ENCODE measurements at places on chromosomes 13 and 19.
A peak's percentile ranks its signal among the peaks of the same experiment; 100 is the strongest.

GRCh38 chr13:25179832-25180774 lies 8.0 kb upstream of the AMER2 start:
- DNase-seq: no peak

GRCh38 chr19:50768277-50768676 lies 2.0 kb upstream of the GPR32 start:
- DNase-seq: no peak

GRCh38 chr19:33022472-33023116 lies 42.1 kb downstream of the RHPN2 start:
- no peak for DNase-seq

GRCh38 chr19:54029930-54030490 lies 33.7 kb downstream of the VSTM1 start:
- DNase-seq: peak; percentile 68

GRCh38 chr19:39111593-39112199 lies 13.9 kb upstream of the PAK4 start:
- DNase-seq: no peak

GRCh38 chr19:38617764-38618589 lies at the start of gene MAP4K1:
MAP4K1 (minus strand) TSS chr19:38617953; CDS start chr19:38617895, 58 bp downstream.
- no peak for DNase-seq

DNA sequence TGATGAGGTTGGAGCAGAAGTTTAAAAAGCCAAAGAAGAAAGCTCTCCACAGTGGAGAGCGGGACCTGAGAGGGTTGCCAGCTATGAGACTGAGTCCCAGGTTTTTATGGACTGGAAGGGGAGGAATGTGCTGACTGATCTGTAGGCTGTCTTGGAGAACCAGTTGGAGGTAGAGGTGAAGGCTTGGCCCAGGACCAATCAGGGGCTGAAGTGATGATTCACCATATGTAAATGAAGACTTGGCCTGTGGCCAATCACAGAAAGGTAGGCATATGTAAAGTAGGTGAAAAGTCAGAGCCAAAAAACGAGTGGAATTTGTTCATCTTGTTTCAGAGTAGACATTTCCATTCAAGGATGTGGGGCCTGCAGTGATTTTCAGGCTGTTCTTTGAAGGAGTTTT lies 17.5 kb upstream of the KBTBD6 start:
- no peak for DNase-seq

DNA sequence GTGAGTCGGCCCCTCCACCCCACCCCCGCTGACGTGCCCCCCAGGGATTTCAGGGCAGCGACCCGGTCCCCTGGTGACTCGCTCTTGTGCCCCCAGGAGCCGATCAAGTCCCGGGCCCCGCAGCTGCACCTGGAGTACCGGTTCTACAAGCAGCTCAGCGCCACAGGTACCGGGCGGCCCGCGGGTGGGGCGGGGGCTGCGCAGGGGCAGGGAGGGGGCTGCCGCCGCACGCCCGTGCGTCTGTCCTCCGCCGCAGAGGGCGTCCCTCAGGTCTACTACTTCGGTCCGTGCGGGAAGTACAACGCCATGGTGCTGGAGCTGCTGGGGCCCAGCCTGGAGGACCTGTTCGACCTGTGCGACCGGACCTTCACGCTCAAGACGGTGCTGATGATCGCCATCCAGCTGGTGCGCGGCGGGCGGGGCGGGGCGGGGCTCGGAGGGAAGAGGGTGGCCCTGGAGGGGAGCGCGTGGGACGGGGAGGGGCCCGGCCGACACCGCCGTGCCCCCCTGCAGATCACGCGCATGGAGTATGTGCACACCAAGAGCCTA lies 37.1 kb downstream of the BTBD2 start:
- DNase-seq: no peak

- DNase-seq: no peak
Measured at GRCh38 chr19:5360003-5360780, 19.6 kb upstream of the PTPRS start.

- no peak for DNase-seq
Measured at GRCh38 chr19:13848798-13849676, 27.9 kb upstream of the NANOS3 start.

GRCh38 chr19:12859546-12859945 lies 21.2 kb downstream of the MAST1 start:
- DNase-seq: no peak

DNA sequence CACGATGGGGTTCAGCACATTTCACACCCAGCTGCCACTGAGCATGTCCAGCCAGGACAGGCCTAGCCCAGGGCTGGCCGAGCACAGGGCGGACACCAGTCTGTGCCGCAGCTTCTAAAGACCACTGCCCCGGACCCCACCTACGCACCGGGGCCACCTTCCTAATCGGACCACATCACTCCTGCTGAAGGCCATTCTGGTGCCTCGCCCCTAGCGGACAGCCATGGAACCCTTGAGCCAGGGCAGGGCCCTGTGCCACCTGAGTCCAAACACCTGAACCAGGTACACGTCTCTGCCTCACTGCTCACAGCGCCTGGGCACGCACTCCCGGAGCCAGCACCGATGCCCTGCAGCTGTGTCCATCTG lies 8.4 kb upstream of the C13orf46 start:
- DNase-seq: no peak

GRCh38 chr13:44293908-44294735 lies 79.5 kb upstream of the SERP2 start:
- DNase-seq: no peak

DNA sequence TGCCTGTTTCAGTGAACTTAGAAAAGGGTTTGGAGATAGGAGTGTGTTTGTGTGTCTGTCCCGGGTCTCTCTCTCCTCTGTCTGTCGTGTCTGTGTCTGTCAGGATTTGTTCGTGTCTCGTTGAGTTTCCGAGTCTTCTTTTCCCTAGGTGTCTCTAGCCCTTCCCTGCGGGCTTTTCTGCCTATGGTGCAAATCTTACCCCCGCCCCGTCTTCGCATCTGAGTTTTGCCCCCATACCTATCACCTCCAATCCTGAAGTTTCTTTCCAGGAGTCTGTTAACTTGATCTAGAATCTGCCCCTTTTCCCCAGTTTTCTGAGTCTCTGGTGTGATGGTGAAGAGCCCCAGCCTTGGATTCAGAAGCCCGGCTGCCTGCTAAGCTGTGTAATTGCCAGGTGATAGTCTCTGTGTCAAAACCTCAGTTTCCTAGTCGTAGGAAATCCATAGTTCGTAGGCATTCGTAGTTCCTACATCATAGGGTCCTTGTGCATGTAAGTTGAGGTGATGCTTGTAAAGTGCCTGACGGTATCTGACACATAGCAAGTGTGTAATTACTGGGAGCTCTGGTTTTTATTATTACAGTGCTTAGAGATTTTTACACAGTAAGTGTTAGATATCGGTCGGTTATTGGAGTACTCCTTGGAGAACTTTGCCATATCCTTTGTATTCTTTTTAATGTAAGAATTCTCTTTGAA lies 782 bp downstream of the EPN1 start:
- no peak for DNase-seq

GRCh38 chr13:74444864-74445479 lies 310.8 kb upstream of the KLF12 start:
- no peak for DNase-seq

GRCh38 chr13:112168761-112169160 lies 101.8 kb downstream of the SOX1 start:
- DNase-seq: no peak

GRCh38 chr19:31715249-31715945 lies 366.2 kb upstream of the TSHZ3 start:
- DNase-seq: no peak

DNA sequence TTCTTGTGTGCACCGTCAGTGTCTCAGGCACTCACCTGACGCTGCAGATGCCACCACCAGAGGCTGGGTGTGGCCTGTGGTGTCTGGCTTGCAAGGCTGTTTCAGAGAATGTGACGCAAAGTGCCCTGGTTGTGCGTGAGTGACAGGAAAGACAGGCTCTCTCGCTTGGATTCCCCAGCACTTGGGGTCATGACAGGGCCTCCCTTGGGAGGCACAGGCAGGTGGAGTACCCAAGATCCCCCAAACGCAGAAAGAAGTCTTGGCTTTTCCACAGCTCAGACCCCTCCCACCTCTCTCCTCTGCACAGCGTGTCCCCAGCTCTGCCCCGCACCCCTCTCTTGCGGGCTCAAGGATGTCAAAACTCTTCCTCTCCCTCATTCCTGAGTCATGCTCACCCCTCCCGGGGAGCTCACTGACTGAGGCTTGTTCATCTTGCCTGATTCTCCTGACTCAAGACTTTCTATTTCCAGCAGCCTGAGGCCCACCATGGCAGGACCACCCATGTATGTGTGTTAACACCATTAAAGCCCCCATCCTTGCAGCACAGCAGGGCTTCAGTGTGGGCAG lies 21.0 kb downstream of the DHX34 start:
- no peak for DNase-seq

DNA sequence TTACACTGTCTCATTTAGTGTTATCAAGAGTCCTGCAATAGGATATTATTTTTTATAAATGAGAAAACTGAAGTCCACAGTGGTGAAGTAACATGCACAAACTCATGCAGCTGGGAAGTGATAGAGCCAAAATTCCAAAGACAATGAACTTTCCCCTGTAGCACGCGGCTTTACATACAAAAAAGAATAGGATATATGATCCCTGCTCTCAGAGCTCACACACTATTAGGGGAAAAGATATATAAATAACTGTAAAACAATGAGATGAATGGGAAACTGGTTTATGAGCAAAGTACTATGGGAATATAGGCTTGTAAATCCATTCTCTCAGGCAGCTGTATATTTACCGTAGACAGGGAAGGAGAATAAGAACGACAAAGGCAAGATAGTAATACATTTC lies 39.7 kb downstream of the THSD1 start:
- DNase-seq: no peak

DNA sequence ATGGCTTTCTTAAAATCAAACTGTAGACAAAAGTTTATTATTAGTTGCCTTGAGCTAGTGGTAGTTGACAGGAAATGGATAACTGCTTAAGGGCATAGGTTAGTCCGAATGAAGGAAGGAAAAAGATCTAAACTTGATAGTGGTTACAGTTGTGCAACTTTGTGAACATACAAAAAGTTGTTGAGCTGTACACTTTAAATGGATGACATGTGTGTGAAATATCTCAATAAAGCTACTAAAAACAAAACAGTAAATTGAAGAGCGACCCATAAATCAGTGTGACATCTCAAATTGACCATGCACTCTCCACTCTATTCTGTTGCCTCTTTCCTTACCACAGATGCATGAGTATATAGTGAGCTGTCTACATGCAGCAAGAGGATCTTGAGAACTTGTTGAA lies 1757.8 kb downstream of the PCDH9 start:
- DNase-seq: peak; percentile 38

DNA sequence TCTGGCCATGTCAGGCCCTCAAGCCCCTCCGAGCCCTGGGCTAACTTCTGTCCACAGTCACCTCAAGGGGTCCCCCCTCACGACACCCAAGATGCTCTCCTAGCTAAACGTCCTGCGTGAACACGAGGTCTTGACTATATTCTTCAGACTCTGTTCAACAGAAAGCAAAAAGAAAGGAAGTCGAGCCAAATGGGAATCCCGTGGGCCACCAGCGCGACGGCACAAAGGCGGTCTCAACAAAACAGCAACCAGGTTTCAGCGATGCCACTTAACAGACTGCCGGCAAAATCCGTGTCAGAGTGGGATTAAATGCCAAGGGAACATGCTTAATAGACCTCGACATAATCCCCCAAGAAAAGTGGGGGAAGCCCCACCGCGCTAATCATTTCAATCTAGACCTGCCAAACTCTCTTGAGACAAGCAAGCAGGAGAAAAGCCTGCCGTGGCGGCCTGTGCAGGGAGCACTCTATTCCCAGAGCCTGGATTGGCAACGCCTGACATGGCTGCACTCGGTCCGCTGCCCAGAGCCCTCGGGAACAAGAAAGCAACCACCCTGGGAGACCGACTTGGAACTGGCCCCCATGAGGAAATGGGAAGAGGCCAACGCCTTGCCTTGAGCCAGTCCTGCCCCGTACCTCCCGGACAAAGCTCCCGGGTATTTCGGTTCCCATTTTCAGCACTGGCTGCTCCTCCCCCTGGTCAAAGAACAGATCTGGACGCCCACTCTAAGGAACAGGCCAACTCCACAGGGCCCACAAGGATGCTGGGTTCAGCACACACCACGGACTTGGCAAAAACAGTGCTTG lies 16.0 kb downstream of the ZC3H4 start:
- no peak for DNase-seq

DNA sequence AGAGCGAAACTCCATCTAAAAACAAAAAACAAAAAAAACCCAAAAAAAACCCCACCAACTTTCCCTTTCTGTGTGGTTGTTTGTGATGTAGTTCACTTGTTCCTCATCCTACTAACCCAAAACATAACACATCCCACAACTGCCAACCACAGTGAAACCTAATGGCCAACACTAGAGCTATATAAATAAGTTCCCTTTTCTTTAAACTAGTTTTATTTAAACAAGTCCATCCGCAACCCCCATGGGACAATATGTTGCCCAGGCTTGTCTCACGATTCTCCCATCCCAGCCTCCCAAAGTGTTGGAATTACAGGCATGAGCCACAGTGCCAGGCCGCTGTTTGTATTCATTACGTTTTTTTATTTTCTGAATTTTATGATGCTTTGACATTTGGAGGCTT lies 71.2 kb upstream of the ADGRE5 start:
- DNase-seq: no peak

- DNase-seq: no peak
Measured at GRCh38 chr13:81133066-81133465, 792.1 kb upstream of the SPRY2 start.

DNA sequence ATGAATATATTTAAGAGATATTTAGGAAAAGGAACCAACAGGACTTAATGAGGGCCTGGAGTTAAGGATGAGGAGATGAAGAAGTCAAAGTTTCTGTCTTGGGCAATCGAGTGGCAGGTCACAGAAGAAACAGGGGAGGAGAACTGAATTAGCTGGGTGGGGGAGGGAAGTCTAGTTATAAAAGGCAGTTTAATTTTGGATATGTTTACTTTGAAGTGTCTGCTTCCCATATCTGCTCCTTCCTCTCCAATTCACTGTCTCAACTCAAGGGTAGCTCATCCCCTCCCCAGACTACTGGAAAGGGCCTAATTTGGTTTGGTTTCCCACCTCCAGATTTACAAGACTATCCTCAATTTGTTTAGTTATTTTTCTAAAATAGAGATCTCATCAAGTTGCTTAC lies 195.9 kb downstream of the VWA8 start:
- DNase-seq: no peak

DNA sequence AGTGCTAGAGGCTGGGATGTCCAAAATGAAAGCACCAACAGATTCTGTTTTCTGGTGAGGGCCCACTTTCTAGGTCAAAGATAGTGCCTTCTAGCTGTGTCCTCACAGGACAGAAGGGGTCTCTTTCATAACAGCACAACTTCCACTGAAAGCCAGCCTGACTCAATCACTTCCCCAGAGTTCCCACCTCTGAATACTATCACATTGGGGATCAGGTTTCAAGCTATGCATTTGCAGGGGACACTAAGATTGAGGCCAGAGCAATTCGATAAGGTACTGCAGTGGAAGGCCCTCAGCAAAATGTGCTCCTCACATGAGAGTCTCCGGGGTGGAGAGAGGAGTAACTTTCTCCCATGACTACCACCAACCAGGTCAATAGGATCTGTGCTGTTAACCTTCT lies 1501.5 kb downstream of the EFNB2 start:
- no peak for DNase-seq

GRCh38 chr13:75395901-75396300 lies 86.1 kb downstream of the TBC1D4 start:
- no peak for DNase-seq
